ENCODE measurements at places on chromosomes 13 and 19.

- DNase-seq: no peak
Measured at GRCh38 chr13:98220271-98220791, 43.3 kb upstream of the RNF113B start.

DNA sequence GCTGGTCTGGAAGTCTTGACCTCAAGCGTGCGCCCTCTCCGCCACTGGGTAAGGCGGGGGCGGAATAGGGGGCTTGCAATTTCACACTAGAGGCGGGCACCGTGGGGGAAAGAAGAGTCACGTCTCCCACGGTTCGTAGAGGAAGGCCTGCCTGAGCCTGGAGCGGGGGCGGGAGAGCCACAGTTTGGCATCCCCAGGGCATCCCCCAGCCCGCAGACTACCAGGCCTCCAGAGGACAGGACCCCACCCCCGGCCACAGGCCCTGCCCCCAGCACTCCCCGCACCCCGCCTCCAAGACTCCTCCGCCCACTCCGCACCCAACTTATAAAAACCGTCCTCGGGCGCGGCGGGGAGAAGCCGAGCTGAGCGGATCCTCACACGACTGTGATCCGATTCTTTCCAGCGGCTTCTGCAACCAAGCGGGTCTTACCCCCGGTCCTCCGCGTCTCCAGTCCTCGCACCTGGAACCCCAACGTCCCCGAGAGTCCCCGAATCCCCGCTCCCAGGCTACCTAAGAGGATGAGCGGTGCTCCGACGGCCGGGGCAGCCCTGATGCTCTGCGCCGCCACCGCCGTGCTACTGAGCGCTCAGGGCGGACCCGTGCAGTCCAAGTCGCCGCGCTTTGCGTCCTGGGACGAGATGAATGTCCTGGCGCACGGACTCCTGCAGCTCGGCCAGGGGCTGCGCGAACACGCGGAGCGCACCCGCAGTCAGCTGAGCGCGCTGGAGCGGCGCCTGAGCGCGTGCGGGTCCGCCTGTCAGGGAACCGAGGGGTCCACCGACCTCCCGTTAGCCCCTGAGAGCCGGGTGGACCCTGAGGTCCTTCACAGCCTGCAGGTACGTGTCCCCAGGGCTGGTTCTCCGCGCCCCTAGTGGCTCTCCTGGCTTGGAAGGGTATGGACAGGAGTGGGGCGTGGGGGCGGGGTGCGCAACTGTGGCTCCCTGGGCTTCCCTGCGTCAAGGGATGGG is at the start of gene ANGPTL4:
Gene ANGPTL4 (plus strand): TSS at position 353 of the 969 bp plus-strand sequence. CDS start 167 bp downstream, at position 520.
- no peak for DNase-seq

DNA sequence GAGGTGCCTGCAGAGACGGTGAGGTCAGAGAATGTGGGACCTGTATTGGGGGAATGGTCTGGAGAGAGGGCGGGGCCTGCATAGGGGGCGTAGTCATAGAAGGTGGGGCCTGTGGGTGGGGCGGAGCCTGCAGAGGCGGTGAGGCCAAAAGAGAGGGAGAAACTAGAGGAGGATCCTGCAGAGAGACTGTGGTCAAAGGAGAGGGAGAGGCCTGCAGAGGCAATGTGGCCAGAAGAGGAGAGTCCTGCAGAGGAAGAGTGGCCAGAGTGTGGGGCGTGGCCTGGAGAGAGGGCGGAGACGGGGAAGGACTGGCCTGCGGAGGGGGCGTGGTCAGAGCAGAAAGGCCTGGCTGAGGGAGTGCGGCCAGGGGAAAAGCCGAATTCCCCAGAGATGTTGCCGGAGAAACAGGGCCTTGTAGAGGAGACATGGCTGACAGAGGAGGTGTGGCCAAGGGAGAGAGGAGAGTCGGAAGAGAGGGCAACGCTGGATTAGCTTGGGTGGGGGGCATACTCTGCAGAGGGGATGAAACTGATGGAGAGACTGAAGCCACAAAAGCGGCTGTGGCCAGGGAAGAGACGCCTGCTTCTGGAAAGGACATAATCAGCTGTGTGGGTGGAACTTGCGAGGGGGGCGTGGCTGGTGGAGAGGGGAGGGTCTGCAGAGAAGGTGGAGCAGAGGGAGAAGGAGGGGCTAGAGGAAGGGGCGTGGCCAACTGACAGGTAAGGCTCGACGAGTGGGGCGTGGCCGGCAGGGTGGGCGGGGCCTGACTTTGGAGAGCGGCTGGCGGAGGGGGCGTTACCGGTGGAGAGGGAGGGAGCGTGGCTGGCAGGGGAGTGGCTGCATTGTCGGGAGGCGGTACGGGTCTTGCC is 2.5 kb downstream of the PRR36 start:
- DNase-seq: peak; percentile 82

DNA sequence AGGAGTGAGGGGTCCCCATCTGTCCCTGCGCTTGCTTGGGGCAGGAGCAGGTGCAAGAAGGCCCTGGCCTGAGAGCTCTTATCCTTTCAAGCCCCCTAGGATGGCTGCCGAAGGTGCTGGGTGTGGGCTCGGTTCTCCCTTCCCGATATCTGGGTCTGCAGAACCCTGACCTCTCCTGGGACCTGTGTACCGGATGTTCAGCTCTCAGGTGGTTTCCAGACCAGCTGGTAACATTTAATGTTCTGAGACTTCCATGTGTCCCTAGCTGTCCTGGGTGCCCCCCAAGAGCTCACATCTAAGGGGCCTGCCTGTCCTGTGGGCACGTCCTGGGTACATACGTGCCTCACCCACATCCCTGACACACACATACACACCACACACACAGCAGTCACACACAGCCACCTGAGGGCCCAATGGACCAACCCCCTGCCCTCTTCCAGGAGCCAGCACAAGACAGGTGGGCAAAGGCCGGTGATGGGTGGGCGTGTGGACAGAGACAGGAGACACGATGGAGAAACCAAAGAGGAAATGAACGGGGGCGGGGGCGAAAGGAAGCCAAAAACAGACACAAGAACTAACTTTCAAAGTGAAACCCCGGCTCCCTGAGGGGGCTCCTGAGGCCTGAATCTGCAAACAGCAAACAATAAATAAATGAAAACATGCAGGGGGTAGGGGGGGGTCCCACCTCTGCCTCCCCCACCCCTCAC is 124.3 kb downstream of the PTPRS start:
- DNase-seq: no peak

DNA sequence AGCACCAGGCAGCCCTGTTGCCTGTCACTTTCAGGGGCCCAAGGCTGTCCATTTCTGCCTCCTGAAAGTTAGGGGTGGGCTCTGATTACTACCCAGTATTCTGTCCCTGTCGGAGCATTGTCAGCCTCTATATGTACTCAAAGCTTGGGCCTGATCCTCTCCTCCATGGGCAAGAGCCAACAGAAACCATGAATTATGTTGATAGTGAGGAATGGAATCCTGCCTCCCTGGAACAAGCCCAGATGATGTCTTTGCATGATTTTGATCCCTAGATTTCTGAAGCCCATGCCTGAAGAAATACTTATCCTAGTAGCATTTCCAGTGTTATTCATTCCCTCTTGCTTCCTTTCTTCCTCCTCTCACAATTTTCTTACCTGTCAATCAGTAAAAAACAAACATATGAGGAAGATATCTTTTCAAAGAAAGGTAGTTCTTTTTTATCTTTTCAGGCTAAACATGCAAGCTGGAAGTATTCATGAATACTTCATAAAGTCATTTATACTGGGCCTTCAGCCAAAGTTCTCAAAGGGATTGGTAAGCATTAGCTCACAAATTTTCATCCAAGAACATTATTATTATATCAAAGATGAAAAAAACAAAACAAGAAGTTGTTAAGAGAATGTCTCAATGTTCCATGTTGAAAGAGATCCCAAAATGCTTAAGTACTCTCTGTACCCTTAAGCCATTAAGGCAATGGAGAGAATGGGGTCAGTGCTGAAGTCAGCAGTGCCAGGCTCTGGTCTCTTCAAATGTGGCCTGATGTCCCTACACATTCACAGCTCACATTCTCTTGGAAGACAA is 171.7 kb downstream of the NHLRC3 start:
- no peak for DNase-seq

DNA sequence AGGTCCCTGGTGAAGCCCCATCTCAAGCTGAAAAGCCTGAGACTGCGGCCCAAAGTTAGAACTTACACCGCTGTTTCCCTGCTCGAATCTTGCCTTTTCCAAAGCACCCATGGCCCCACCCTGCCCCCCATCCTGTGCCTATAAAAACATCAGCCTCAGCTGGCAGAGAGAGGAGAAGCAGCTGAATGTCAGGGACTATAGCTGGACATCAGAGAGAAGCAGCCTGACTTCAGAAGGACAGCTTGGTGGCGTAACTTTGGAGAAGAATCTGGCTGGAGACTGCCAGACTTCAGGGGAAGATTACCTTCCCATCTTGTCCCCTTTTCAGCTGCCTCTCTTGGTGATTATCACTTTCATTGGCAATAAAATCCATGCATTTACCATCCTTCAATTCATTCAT is 9.3 kb upstream of the RCBTB2 start:
- DNase-seq: no peak

DNA sequence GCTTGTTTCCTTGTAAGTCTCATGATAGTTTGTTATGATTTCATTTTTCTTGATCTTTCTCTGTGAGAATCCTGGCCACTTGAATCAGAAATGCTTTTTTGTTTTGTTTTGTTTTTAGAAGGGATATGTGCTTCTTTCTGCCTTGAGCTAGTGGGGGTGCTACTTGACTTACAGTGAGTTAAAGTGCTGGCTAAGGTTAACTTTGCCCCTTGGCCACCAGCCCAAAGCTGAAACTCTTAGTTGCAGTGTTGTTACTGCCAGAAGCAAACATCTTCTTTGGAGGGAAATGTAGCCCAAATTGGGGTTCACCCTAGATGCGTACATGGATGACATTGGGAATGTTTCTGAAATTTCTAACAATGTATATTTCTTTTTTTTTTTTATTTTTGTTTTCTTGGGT is 57.4 kb downstream of the TDRD3 start:
- DNase-seq: no peak

- DNase-seq: no peak
Measured at GRCh38 chr19:29624489-29625185, 18.6 kb downstream of the POP4 start.

Measured in foreskin melanocyte (primary cell).